ENCODE measurements at places on chromosomes 7 and 10.

DNA sequence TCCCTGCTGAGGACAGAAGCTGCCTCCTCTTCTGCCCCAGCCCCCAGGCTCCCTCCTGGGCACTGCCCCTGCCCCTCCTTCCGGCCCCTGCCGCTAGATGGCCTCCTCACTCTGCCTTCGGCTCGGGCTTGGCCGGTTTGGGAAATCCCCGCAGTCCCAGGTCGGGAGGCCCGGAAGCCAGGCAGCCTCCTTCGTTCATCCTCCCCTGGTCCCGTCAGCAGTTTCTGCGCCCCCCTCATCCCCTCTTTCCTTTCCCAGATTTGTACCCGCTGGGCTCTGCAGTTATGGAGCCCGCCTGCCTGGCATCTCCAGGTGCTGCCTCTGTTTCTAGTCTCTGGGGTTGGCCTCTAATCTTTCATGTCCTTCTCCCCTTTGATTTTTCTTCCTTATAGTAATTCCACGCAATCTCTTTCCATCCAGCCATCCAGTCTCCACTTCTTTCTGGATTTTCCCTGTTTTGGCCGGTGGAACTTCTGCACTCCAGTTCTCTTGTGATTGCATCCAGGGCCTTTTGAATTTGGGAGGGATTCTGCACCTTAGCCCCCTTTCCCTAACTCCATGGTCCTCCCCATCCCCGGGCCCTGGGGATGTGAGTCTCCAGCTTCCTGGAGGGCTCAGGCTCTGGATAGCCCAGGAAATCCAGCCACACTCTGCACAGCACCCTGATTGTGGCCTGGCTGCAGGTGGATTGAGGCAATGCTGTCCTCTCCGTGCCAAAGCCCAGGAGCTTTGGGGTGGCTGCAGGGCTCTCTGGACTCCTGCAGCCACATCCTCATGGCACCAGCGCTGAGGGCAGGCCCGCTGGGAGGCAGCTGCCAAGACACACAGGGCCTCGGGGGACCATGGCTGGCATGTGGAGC is 3.3 kb upstream of the SHH start:
- peak; percentile 89 for DNase-seq

DNA sequence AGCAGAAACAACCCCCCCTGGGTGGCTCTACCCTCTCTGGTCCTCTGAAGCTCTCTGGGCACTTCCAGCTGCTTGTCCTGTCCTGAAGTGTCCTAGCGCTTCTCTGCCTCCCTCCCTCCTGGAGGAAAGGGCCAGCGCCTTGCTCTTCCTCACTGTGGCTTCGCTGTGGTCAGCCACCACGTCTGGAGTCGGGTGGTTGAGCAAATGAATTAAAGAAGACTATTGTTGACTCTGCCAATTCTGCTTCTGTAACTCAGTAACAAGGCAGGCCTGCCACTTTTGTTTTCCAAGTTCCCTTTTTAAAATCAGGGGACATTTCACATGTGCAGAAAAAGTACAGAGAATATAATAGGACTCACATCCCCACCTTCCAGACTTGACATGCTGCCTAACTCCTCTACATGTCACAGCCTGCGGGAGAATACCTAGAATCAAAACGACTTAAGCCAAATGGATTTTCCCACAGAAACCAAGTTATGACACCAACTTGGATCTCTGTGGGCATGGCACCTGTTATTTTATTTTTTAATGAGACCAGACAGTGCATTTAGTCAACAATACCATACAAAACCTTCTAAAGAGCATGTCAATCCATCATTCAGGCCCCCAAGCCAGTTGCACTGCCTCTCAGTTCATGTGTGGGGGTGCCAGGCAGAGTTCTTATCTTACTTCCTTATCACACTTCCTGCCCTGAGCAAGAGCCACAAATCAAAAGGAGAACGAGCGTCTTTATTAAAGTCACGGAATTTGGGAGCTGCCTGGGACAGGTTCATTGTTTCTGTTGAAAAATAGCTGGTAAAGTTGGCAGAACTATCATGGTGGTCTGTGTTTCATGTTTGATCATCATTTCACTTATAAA is 6.8 kb downstream of the FFAR4 start:
- no peak for DNase-seq

DNA sequence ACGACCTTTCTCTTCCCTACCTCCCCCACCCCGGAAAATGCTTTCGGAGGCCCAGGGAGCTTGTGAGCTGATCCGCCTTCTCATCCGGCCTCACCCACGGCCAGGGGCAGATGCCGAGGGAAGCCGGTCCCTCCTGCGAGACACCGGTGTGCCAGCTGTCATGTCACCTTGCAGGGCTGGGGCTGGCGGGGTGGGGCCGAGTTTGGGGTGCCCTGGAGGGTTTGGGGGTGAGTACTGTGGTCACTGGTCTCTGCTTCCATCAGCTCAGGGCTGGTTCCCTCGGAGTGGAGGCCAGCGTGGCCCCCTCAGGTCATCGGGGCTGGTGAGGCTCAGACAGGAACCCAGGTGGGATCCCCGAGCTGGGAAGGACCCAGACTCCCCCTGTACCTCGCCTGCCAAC is 48.7 kb downstream of the RCC1L start:
- DNase-seq = no peak

DNA sequence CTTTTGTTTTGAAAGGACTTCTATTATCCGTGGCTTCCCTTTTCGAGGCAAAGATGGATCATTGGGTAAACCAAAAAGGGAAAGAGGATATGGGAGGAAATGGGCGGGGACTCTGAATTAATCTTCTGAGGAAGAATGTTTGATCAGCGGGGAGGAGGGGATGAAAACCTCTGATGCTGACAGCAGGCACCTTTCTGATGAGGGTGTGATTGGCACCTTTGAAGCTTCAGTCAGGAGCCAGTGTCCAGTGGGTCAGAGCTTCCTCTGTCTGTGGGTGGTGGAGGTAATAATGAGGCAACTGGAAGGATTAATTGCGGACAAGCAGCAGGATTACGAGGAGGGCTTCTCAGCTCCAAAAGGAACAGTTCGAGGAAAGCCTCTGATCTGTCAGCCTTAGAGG is 877.6 kb downstream of the LRMDA start:
- peak; percentile 62 for DNase-seq

DNA sequence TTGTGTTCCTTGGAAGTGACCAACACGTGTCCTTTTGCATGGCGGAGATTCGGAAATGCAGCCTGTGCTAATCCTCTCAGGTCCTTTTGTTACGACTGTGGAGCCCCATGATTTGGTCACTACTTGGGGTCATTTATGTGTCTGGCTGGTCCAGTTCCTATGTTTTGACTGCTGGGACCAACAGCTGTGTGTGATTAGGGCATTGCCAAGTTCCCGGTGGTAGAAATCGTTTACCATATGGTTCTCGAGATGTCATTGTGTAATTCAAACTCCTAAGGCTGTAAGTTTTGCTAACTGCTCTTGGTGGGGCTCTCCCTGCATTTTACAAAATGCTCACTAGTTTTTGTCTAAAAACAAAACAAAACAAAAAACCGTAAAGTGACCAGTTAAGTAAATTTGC is 62.0 kb downstream of the CCNY start:
- no peak for DNase-seq

- DNase-seq = no peak
Measured at GRCh38 chr7:42597300-42597699, 314.6 kb downstream of the C7orf25 start.

DNA sequence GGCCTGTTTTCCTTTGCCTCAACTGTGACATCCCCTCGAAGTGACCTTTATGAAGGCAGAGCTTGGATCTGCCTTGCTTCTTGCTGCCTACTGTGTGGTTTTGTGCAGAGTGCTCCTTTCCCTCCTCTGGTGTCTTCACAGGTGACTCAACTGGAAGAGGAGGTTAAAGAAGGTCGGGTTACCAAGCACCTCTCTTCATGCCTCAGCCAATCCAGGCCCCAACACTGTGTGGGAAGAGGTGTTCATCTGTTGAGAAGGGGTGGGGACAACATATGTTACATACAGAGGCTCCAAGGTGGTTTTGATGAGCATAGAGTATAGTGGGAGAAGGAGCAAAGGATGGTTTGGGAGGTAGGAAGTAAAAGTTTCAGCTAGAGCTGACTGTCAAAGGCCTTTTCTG is 155.7 kb downstream of the AUTS2 start:
- DNase-seq = no peak

DNA sequence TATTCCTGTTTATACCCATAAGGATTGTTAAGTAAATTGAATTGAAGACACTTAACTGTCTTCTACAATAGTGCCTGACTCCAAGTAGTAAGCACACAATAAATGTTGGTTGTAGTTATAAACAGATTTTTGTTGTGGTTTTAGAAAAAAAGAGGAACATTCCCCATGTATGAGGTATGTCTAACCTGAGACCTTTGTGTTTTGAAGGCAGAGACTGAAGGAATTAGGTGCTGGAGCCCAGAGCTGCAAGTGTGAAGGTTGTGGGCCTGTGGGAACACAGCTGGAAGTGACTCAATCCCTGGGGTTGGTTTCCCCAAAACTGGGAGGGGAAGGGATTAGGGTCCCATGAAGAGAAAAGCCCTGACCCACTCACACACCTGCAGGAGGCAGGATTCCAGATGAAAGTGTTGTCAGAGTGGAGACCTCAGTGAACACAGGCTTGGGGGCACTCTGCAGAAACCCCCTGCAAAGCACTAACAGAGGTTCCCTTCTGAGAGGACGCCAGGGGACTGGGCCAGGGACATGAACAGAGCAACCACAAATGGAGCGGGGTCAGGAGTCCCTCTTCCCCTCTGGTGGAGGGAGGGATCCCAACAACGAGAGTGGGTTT is 265.1 kb upstream of the KLF14 start:
- no peak for DNase-seq

DNA sequence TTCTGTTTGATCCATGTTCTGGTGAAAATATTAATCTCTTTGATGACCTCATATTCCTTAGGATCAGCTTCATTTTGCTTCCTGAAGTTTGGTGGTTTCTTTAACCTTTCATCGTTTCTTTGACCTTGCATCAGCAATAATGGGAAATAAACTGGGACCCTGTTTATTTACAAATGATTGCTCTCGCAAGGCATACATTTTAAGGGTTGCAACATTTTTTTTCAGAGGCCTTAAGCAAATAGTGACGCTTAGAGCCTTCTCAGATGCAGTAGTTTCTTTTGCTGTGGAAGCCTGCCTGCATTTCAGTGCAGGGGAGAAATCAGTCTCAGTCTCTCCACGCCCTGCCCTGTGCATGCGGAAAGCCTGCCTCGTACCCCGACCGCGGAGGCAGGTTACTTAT is 139.1 kb upstream of the NPS start:
- DNase-seq = no peak

GRCh38 chr7:117325836-117326235 is 3.0 kb upstream of the WNT2 start:
- no peak for DNase-seq

- DNase-seq = no peak
Measured at GRCh38 chr10:60654813-60655464, 123.3 kb upstream of the CDK1 start.

GRCh38 chr7:155355176-155355575 is 57.5 kb downstream of the INSIG1 start:
- DNase-seq = no peak

DNA sequence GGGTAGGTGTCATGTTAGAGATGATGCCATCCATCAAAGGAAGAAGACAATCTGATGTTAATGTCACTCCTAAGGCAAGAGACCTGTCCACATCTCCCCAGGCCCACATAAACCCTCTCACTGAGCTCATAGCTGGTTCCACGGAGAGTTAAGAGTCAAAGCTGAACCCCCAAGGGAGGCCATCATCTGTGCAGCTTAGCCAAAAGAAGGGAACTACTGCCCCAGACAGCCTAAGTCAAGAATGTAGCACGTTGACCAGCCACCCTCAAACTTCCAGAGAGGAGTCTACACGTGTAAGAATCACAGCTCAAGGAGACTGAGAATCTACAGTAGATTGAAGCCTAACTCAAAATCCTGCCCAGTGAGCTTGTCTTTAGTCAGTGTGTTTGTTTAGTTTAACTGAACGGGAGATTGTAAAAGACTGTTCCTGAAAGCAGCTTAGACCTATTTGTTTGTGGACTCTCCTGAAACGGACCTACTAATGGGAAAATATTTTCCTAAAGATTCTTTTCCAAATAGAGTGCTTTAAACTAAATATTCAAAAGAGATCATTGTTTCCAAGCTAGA is 192.7 kb upstream of the NFE2L3 start:
- no peak for DNase-seq

DNA sequence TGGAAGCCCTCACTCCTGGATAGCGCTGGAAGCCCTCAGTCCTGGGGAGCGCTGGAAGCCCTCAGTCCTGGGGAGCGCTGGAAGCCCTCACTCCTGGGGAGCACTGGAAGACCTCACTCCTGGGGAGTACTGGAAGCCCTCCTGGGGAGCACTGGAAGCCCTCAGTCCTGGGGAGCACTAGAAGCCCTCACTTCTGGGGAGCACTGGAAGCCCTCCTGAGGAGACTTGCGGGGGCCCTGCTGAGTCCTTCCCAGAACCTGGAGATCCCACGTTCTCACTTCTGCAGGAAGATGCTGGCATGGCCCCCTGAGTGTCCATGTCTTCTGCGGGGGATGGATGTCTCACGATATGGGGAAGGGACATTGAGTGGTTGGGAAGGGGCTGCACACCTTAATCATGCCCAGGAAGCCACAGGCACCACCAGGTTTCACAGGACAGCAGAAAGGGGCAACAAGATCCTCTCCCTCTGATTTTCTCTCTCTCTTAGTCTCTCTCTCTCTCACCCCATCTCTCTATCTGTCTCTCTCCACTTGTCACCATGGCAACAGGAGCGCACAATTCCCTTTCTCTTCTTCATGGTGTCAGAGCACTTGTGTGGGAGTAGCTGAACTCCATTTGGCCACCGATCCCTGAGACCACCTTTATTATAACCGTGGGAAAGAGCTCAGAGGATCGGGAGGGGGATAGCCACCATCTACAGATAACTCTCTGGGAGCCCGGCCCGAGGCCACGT is 267.0 kb downstream of the TCERG1L start:
- no peak for DNase-seq

DNA sequence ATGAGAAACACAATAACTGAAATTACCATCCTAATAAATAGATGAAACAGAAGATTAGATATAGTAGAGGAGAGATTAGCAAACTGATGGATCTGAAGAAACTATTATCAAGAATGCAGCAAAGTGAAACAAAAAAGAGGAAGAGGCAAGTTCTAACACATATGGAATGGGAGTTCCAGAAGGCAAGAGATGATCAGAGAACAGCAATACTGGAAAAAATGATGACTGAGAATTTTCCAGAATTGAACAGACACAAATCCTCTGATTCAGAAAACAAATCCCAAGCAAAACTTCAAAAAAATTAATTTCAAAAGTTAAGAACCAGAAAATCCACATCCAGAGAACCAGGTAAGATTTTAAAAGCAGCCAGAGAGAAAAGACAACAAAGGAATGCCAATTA is 20.2 kb upstream of the CYREN start:
- DNase-seq = no peak

DNA sequence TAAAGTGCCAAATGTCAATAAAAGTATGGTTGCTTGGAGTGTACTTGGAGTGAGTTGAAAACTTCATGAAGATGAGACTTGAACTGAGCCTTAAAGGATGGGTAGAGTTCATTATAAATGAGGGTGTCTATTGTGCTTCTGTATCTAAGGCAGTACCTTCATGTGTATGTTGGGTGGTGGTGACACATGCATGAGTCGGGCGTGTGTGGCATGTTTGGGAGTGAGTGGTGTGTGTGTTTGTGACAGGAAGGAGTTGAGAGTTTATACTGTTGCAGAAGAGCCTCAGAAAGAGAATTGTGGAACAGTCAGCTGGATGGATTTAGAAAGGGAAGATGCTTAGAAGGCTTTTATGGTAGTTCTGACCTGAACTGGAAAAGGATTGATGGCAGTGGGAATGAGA is 6.0 kb upstream of the ZRANB1 start:
- no peak for DNase-seq
